ENCODE measurements at places on chromosomes 3 and 15. TPM values are rescaled to one million over a fixed set of nuclear protein-coding genes. Genes with fewer than 3 reads are reported as not detected.

The MAGEL2 gene
- polyA plus RNA-seq = 4.8 TPM

The CP gene
- polyA plus RNA-seq = 0.47 TPM

The RTP4 gene
- 0.66 TPM for polyA plus RNA-seq

The AADACL2 gene
- not detected for polyA plus RNA-seq

DNA sequence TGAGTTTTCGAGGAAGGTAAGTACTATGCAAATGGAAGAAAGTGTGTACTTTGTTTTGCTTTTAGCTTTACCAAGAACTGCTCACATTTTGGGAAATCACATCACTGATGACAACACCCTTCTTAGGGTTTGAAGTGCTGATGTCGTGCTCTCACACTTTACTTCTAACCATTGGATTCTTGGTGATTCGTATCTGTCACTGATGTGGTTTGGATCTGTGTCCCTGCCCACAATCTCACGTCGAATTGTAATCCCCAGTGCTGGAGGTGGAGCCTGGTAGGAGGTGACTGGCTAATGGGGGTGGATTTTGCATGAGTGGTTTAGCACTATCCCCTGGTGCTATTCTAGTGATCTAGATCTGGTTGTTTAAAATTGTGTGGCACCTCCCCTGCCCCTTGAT, 75.4 kb upstream of the RGMA start:
- no peak for DNase-seq

GRCh38 chr15:86915811-86916331, 836.2 kb downstream of the AGBL1 start:
- DNase-seq = peak; percentile 32

- DNase-seq = no peak
These were observed 111.0 kb downstream of the ERC2 start for GRCh38 chr3:56357266-56357665.

Measured in left renal cortex interstitium (tissue), 4 donors.